Inflammatory macrophage treated with lipopolysaccharide for 4 hours (primary cell): ENCODE measurements at places on chromosomes 4 and X.

GRCh38 chr4:47031751-47032404, 511 bp downstream of the GABRB1 start:
- DNase-seq = no peak

DNA sequence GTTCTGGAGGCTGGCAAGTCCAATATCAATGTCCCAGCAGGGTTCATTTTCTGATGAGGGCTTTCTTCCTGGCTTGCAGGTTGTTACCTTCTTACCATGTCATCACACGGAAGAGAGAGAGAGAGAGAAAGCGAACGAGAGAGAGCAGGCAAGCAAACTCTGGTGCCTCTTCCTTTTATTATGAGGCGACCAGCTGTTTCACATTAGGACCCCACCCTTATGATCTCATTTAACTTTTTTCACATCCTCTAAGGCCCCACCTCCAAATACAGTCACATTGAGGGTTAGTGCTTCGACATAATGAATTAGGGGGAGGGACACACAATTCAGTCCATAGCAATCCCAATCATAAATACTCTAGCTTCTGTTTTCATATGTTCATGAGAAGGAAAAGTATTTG, 10.6 kb upstream of the GPR174 start:
- DNase-seq = peak; percentile 17

DNA sequence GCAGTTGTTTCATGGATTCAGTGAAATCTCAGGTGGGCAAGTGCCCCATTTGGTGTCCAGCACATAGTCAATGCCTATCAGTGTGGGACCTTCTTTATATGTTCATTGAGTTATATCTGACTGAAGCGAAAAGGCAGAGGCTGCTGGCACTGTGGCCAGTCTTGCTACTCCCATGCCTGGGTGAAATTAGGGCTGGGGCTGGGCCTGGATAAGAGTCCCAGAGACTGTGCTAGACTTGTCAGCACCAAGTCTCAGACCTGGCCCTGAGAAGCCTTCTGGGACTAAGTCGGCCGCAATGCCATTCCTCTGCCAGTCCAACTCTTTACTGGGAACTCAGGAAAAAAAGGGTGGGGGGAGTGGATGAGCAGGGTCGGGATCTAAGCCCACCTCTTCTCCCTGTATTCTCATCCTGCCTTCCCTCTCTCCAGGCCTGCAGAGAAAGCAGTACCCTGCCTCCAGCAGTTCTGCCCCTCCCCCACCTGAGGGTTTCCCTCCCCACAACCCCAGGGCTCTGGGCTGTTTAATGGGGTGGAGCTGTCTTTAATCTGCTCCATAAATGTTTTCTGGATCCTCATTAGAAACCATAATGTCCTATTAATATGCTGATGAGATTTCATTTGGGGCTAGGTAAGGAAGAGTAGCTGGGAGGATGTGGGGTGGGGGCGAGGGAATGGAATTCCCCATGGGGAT, 153.5 kb upstream of the PJA1 start:
- no peak for DNase-seq

- DNase-seq = no peak
Observed at GRCh38 chr4:145954924-145955339, 16.3 kb upstream of the ZNF827 start.

GRCh38 chr4:26124753-26125321, 196.0 kb upstream of the RBPJ start:
- DNase-seq = no peak

DNA sequence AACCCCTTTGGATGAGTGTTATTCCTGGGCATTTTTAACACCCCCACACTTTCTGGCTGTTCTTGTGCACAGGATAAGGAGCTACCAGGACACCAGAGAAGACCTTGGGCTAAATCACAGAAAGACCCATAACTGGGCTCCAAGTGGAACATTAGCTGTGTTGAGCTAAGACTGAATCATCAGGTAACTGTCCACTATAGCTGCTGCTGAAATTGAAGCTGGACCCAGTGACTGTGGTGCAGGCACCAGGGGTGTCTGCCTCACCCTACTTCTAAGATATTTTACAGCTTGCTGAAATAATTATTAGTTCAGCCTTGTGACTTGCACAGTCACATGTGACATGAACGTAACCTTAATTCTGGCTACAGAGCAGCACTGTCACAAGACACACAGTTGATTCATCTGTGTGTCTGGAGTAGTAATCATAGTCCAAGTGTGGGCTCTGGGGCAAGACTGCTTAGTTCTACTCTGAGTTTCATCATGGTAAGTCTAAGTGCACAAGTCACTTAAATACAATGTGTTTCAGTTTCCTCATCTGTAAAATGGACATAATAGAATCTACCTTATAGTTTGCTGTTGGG, 127.4 kb downstream of the SLC39A8 start:
- peak; percentile 56 for DNase-seq
